Fibroblast of skin of right biceps (primary cell): ENCODE measurements at places on chromosomes 3 and 15.

DNA sequence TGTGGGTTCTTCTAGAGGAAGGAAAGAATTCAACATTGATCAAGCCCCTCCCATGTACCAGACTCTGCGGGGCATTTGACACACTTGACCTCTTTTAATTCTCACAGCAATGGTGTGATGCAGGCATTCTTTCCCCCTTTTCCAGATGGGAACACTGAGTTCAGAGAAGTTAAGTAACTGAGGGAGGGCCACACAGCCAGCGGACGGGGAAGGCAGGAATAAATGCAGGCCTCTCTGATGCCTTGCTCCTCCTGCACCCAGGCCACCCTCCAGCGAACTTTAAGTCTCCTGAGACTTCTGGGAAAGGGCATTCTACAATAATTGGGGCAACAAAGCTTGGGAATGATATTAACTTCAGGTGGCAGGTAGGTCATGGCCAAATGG, 227.4 kb downstream of the UACA start:
- DNase-seq: no peak

GRCh38 chr15:47997195-47998080, 123.4 kb upstream of the SLC24A5 start:
- no peak for DNase-seq

DNA sequence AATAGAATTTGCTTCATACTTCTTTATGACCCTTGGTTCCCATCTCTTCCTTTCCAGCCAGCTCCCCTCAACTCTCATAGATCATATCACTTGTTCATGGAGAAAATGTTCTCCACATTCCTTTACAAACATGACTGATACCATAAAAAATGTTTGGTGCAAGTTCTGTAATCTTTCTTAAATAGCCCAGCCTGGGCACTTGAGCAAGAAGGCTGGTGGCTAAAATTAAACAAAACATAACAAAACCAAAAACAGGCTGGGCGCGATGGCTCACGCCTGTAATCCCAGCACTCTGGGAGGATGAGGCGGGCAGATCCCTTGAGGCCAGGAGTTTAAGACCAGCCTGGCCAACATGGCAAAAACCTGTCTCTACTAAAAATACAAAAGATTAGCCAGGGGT, 8.9 kb upstream of the POLR2M start:
- peak; percentile 76 for DNase-seq

GRCh38 chr15:48806151-48806550, 4.7 kb downstream of the CEP152 start:
- peak; percentile 68 for DNase-seq

GRCh38 chr3:38138349-38139190, at the start of gene MYD88:
Gene MYD88 (plus strand): TSS chr3:38138661. CDS start chr3:38138701, 40 bp downstream.
- DNase-seq: peak; percentile 61

DNA sequence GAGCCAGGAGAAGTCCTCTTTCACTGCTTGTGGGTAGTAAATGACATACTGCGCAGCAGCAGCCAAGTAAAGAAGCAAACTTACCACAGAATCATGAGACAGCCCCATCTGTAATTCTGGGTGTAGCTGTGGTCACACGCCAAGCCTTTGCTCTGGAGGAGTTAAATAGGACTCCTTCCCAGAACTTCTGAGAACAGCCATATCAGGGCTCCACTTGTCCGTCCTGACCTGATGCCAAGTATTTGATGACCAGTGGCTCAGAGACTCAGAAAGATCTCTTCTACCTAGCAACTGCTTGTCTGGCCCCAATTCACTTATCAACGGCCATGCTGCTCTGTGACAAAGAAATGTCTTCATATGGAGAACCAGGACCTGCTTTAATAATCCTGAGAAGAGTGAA, 20.6 kb upstream of the GOLIM4 start:
- DNase-seq: peak; percentile 17

GRCh38 chr3:196537319-196537984, 22.3 kb upstream of the SMCO1 start:
- peak; percentile 11 for DNase-seq
